ENCODE measurements at places on chromosomes 7 and 10.

DNA sequence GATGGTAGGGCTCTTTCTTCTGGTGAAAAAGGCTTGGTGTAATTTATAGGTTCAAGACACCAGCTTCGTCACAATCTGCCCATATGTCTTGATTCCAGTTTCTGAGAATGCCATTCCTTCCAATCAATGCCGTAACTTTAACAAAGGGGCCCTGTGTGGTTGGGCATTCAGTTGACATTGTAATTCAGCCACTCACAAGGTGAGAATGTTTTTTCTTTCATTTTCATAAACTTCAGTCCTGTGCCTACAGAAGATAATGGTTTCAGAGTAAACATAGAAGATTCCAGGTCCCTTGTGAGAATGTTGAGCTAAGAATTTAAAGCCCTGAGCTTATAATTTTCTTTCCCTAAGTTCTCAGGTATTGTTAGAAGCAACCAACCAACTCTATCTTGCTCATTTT lies 67.3 kb upstream of the AASS start:
- DNase-seq: no peak

GRCh38 chr7:31991846-31992245 lies 78.4 kb downstream of the PDE1C start:
- DNase-seq: no peak

DNA sequence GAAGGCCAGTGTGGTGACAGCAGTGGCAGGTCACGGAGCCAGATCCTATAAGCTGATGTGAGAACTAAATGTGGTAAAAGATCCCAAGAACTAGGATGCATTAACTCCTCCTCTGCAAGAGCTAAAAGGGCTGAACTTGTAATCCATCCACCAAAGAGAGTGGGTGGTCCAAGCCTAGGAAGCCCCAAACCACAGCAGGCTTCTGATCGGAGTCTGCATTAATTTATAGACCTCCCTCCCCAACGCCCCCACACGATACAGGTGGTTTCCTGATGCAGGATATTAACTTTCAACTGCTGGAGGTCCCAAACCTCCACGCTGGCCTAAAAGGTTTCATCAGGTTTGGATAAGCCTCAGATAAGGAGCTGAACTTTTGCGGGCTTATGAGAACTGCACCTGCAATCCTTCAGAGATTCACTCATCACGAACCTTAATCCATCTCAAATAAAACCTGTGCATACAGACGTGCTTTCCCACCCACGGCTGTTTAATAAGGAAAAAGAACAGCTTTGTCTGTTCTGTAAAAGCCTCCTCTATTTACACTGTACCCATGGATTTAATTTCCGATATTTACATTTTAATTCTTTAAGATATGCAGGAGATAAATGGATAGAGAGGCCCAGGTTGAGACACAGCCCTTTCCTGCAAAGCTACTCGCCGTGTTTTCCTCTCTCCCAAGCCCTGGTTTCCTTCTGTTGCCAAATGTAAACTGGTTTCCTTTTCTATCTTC lies 74.9 kb downstream of the GFRA1 start:
- DNase-seq: no peak

- no peak for DNase-seq
These were observed 13.7 kb upstream of the CDCA7L start for GRCh38 chr7:21959387-21959776.

DNA sequence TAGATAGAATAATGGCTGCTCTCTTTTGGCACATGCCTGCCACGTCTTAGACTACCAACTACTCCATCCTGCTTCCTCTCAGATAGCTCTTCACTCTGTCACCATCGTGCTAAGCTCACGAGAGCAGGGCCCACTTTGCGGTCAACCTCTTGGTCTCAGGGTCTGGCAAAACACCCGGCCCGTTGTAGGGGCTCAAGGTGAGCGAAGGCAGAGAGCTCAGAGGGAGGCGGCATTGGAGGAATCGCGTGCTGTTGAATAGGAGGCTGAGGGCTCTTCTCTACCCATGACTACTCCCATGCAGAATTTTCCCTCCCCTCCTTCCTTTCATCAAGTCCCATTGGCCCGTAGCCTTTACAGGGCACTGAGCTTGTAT lies 100.9 kb upstream of the DDC start:
- no peak for DNase-seq

GRCh38 chr10:29270883-29271282 lies 18.0 kb upstream of the LYZL1 start:
- no peak for DNase-seq

Data from anterior cingulate cortex (tissue), 58 donors.